ENCODE measurements at places on chromosomes 12 and 14.

GRCh38 chr12:32183650-32184049 lies 77.0 kb downstream of the BICD1 start:
- no peak overlapping the region for H3K27ac ChIP-seq
- no peak for DNase-seq
- H3K27me3 ChIP-seq: no peaks in the 10 kb centered on the region
- H3K4me1 ChIP-seq: no peaks in the 10 kb centered on the region
- H3K4me3 ChIP-seq: no peak overlapping the region

DNA sequence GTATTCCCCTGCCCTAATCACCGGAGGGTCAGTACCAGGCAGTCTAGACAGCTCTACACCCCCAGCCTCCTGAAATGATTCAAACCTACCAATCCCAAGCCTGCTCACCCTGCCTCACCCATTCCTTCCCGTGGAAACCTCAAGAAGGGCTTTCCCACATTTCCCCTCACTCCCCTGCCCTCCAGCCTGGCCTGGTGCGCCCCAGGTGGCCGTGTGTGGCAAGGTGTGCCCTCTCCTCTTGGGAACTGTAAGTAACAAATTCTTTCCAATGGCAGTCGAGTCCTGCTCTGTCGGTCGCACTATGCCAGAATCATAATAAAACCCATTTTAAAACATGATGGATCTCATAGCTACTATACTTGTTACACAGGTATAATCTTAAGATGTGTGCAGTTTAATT lies 13.9 kb upstream of the DEGS2 start:
- H3K4me3 ChIP-seq: no peak overlapping the region
- H3K27me3 ChIP-seq: peaks cover 20% of the 10 kb centered on the region
- no peaks in the 10 kb centered on the region for H3K36me3 ChIP-seq
- no peak overlapping the region for H3K27ac ChIP-seq

DNA sequence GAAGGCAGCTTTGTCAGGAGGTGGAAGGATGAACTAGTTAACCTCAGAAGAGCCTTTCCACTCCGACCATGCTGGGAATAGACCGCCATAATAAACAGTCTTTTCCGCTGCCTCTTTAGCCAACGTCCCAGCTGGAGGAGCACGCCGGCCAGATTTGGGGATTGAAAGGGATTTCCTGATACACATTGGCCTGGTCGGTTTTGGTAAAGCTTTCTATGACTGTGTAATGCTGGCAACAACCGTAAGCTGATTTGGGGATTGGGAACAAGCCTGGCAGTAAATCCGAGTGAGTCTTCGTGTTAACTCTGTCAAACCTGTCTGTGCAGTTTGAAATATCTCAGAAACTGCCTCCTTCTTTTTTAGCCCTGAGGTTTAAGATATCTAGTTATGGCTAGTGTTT lies 87.0 kb downstream of the DAD1 start:
- peaks cover 93% of the 10 kb centered on the region for H3K36me3 ChIP-seq
- no peak for DNase-seq
- H3K27ac ChIP-seq: peak overlapping the region; percentile 99
- peaks cover 41% of the 10 kb centered on the region for H3K4me1 ChIP-seq
- H3K27me3 ChIP-seq: no peaks in the 10 kb centered on the region

- H3K4me3 ChIP-seq: peak overlapping the region; percentile 49
- DNase-seq: no peak
- peaks cover 2% of the 10 kb centered on the region for H3K36me3 ChIP-seq
- no peak overlapping the region for H3K27ac ChIP-seq
- peaks cover 35% of the 10 kb centered on the region for H3K27me3 ChIP-seq
Measured at GRCh38 chr12:33440477-33440876, 858 bp upstream of the SYT10 start.

DNA sequence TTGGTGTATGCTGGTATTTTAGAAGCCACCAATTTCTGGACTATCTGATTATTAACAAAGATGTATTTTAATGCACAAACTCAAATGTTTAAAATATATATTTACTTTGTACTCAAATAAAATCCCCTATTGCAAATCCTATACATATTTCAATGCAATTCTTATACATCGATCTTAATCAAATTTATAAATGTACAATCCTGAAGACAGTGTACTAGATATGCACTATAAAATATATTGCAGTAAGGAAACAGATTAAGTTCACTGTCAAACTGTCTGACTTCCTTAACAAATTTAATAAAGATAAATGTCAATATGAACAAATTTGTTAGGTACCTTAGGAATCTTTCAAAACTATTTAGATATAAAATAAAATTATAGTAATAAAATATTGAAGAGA lies 43.9 kb downstream of the FOXA1 start:
- H3K4me1 ChIP-seq: no peaks in the 10 kb centered on the region
- H3K4me3 ChIP-seq: no peak overlapping the region
- no peak overlapping the region for H3K27ac ChIP-seq
- no peaks in the 10 kb centered on the region for H3K36me3 ChIP-seq

DNA sequence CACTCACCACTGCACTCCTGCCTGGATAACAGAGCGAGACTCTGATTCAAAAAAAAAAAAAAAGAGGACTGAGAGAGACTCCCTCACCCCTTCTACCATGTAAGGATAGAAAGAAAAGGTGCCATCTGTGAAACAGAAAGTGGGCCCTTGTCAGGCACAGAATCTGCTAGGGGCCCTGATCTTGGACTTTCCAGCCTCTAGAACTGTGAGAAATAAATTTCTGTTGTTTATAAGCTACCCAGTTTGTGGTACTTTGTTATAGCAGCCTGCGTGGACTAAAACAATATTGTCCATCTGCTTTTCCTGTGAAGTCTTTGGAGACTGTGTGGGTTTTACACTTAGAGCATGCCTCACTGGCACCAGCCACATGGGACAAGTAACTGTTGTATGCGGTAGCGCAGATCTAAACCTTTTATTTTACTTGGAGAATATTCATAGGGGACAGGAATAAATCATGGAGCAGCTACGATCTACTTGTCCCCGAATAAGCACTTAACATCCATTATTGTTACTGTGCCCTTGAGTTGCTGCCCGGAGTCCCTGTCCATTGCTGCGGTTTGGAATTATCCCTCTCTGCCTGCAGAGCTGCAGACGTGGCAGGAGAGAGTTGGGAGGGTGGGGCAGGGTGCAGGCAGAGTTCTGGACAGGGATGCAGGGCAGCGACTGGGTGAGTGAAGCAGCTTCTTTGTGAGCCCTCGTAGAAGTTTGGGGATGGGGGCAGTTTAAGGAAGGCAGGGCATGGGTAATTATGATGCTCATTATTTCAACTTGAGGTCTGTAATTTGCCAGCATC lies 52.4 kb upstream of the STON2 start:
- no peak overlapping the region for H3K27ac ChIP-seq
- H3K4me1 ChIP-seq: no peaks in the 10 kb centered on the region
- no peaks in the 10 kb centered on the region for H3K36me3 ChIP-seq

- H3K4me3 ChIP-seq: peak overlapping the region; percentile 68
- peak; percentile 78 for DNase-seq
- H3K4me1 ChIP-seq: peaks cover 58% of the 10 kb centered on the region
- H3K36me3 ChIP-seq: peaks cover 29% of the 10 kb centered on the region
- no peaks in the 10 kb centered on the region for H3K27me3 ChIP-seq
- peak overlapping the region; percentile 94 for H3K27ac ChIP-seq
Measured at GRCh38 chr12:795305-795704, 42.9 kb downstream of the WNK1 start.
